ENCODE measurements at places on chromosomes 12 and 14.

- DNase-seq = no peak
Observed at GRCh38 chr12:16857456-16857923, 251.5 kb upstream of the LMO3 start.

DNA sequence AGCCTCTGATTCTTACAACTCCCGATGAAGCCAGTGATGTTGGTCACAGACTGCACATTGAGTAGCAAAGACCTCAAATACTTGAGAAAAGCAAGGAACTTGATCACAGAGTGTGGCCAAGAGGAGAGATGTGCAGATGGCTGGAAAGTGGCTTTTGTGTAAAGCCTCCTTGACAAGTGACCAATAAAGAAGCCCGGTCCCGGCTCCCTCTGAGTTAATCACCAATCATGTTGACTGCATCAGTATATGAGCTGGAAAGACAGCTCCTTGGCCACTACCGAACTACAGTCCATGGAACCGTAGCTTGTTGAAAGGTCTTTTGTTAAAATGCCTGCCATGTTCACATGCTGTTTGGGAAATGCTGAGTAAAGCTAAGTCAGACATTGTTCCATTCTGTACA is 23.7 kb upstream of the SERPINA6 start:
- DNase-seq = no peak

DNA sequence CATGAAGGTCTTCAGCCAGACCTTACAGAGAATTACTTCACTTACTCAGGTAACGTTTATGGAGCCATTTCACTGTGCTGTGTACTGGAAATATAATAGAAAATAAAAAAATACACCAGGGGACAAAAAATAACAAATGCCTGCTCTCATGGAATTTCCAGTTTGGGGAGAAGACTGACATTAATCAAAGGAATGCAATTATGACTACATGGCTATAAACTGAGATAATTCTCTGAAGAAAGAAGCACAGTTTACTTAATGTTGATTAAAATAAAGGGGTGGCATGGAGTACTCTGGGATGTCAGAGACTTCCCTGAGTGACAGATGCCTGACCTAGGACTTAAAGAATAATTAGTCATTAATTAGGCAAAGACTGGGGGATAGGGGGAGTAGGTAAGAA is 59.0 kb downstream of the DENND5B start:
- no peak for DNase-seq

- no peak for DNase-seq
Observed at GRCh38 chr12:84412226-84412625, 500.4 kb downstream of the SLC6A15 start.

DNA sequence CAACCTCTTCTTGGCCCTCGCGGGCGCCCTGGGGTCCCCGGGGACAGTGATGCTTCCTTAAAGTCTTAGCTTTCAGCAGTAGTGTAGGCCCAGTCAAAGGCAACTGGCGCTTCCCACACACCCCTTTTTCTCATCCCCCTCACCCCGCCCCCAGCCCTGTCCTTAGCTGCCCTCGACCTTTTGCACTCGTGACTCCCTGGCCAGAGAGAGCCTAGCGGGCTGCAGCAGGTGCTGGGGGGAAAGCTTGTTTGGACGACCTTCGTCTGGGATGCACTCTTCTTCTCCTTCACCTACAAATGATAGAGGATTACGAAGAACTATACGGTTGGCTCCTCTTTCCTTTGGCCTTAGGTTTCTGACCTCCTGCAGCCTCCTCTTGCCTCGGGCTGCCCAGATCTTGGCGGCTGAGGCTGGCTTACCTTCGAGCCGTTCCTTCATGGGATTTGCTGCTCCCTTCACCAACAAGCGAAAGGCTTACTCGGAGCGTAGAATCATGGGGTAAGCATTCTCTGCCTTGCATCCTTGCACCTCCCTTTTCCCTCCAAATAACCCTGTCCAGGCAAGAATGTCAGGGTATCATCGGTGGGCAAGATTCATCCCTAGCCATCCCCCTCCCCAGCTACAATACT is 815 bp downstream of the COQ10A start:
- DNase-seq = no peak

- no peak for DNase-seq
Observed at GRCh38 chr12:28884904-28885679, 264.0 kb upstream of the FAR2 start.

DNA sequence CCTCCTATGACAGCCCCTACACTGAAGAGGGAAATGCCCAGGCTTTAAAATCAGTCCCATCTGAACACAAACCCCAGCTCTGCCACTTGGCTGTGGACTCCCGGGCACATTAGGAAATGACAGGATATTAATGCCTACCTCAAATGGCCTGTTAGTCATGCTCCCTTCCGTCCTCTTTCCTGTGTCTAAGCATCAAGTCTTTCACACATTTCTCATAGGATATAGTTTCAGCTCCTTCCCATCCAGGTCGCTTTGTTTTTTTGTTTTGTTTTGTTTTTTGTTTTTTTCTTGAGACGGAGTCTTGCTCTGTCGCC is 16.1 kb downstream of the PLEK2 start:
- no peak for DNase-seq

DNA sequence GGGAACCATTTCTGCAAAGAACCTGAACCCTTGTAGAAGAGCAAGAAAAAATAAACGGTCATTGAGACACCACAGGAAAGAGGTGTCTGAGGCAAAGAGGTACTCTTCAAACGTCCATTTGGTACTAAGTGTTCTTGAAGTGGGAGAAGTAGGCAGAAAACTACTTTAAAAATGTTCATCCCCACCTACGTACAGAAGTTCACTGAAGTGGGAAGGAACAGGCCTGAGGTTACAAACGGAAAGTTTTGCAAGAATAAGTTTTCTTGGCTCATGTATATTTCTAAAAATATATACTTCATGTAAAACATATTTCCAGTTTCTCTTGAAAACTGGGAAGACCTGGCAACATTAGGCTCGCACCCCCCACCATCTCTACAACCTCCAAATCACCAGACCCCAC is 61.2 kb downstream of the STXBP6 start:
- DNase-seq = no peak

DNA sequence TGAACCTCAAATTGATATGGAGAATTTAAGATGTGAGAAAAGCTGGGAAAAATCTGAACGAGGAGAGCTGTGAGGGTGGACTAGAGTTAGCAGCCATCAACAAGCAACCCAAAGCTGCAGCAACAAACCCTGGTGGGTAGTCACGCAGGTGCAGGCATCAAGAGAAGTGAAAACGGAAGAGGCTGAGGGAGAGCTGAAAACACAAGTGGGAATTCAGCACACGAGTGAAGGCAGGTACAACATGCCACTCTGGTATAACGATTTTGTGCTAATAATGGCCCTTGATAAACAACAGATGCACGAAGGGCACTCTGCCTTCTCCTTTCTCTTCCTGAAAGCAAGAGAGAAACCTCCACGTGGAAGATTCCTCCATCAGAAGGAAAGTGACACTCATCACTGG is 11.5 kb downstream of the TCL1B start:
- no peak for DNase-seq

DNA sequence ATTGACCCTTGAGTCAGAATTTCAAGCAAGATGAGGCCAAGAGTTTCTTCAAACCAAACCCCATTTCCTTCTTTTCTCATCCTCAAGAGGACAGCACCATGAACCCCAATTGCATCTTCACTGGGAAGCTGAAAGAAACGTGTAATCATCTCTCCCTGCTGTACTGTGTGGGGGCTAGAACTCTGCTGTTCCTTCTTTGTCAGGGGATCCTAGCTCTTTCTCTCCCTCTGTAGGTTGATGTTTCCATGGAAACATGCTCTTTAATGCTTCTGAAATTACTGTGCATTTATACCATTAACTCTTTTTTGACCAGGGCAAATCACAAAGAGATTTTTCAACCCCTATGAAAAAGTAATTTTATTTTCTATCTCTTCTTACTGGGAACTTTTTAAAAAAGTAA is 295.1 kb downstream of the GRIN2B start:
- DNase-seq = no peak

DNA sequence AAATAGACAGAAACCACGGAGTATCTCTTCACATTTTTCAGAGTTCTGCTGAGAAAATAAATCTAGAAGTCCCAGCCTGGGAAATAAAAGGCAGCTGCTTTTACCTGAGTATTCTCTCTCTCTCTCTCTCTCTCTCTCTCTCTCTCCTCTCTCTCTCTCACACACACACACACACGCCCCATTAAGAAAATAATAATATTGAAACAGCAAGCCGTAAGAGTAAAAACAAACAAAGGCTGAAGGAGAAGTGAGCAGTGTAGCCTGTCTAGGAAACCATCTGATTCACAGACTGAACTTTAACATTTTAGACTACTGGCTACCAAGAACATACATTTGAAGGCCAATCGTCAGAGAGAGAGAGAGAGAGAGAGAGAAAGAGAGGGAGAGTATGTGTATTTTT is 8.4 kb downstream of the PTHLH start:
- no peak for DNase-seq

DNA sequence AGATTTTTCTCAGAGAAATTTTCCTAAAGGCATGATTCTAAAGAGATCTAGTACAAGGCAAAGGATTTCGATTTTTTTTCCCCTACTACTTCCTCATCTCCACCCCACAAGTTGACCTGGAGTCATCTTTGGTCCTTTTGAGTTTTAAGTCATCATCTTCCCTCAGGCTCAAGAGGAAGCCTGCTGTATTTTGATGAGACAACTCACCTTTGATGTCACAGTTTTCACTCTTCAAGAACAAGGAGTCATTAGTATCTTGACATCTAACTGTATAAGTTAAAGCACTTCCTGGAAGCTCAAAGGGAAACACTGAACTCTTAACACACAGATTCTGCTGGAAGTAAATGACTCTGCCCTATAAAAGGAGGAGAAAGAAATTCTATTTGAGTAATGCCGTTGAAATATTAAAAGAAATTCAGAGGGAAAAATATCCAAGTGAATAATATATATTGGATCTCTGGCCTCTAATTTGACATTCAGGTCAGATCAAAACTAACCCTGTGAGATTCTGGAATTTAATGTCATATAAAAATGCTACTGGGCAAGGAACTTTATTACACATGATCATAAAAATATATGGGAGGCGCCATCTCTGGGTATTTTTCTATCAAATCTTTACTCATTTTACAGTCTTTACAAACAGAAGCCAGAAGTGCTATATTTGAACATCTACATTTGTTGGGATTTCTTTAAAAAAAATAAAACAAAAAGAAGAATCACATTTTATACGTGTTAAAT is 435.0 kb downstream of the NRXN3 start:
- no peak for DNase-seq

GRCh38 chr12:93741659-93742109 is 64.5 kb downstream of the CRADD start:
- DNase-seq = no peak

DNA sequence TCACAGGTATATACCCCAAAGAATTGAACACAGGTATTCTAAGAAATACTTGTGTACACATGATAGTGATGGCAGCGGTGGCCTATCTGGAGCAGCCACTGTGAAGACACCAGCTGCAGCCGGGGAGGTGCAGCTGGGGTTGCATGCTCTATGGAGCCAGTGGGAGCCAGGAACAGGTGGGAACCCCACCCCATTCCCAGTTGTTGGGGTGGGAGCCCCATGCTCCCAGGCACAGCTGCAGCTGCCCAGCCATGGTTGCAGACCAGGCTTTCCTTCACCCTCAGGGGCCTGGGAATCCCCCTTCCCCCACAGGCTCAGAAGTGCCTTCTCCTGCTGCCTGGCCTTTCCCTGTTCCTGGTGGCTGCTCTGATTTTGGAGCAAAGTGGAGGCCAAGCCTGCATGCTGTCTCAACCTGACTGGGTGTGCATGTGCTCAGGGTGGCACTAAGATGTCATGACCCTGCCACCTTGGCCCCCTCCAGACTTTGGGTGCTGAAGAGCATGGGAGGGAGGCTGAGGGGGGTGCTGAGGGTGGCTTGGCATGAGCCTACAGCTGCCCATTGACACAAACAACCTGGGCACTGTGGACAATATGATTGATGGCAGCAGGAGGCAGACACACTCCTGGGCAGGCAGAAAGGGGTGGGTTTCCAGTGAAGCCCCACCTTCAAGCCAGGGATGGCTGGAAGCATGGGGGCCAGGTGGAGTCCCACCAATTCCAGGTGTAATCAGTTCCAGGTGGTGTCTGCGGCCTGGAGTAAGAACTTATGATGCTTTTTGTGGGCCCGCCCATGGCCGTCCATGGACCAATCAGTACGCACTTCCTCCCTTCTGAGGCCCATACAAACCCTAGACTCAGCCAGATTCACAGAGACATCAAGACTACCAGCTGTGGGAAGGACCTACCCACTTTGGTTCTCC is 234.7 kb downstream of the ADGRD1 start:
- no peak for DNase-seq

DNA sequence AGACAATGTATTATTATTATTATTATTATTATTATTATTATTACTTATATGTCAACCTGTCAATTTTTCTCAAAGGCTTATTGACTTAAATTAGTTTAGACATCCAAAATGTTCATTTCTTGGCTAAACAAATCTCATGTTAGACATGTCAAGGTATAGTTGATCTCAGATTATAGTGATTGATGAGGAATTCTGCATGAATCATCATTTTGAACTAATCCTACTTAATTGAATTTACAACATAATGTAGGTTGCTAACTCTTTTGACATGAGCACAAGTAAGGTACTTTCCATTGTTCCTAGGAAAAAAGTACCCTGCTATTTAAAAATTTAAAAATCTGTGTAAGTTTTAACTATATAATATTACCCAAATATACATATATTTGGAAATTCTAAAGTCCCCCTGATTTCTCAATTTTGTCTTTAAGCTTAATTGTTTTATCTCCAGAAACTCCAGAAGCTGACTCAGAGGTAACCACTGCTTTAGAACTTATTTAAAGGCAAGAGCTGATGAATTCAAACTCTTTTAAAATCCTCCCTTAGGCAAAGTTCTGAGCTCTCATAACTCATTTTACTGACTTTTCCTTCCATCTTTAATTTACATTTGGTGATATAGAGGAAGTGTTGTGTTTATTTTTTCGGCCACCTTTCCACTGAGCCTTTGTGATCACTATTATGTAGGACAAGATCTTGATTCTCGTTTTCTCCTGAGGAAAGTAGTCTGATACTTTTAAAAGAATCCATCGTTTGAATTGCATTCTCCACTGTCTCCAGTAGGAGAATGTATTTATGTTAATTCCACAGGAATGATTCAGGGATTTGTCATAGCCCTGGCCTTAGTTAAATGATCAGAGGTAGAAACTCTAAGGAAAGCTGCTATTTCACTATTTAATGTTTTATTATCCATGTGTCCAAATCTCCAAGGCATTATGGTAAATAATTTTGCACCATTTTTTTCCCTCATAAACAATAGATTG is 1304.5 kb downstream of the AACS start:
- no peak for DNase-seq
